ENCODE measurements at places on chromosomes 3 and 15.

DNA sequence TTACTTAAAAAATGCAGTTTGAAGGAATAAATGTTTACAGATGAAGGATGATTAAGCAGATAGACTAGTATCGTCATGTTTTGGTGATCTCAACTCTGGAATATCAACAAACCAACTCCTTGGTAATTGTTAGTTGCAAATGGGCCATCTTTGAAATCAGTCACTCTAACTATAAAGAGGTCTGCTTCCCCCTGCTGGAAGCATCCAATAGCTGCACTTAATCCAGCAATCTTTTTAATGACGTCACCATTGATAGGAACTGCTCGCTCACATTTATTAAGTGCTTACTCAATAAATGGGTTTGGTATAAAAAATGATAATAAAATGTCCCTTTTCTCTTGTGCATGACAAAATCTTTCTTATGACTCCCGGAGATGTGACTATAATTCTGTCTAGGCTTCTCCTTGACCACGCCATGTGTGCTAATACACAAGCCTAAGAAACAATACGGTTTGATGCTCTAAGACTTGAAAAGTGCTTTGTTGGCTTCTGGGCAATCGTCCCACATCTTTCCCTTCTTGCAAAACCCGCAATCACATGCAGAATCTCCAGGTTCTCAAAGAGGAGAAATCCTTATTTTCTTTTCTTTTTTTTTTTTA, 227.6 kb upstream of the POU1F1 start:
- no peak for DNase-seq

GRCh38 chr15:65653341-65653740, 31.6 kb downstream of the SLC24A1 start:
- DNase-seq = no peak

DNA sequence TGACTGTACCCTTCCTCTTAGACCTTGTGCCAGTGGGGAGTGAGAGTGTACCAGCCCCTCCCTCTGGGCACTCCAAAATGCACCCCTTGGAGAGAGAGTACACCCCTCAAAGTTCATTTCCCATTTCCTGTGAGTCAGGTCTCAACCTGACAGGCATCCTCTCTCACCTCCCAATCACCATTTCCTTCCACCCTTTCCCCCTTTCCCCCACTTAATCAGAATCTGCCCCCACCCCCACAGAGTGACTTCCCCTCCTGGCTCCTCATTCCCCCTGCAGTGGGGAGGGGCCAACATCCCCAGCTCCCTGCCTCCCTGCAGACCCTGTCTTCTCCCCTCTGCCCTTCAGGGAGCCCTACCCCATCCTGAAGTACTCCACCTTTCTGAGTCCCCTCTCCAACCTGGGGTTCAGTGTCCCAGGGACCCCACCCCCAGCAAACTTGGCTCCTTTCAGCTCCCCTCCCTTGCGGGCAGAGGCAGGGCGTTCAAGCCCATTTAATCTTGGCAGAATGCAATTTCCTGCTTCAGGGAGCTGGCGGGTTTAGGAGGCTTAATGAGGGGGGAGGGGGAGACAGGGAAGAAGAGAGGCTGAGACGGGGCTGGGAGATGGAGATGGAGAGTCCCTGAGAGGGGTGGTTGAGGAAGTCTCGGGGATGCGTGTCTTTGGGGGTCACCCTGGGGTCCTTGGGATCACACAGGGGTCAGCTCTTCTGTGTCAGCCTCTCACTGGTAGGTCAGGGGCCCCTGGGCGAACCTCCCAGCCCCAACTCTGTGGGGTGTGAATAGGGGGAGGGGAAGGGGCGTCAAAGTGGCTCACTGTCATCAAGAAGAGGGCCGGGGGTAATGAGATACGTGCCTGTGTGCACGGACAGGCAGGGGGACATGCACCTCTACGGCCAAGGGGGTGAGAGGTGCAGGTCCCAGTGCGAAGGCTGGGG, 16.6 kb upstream of the SEMA3F start:
- no peak for DNase-seq

GRCh38 chr15:38048001-38048455, 113.6 kb downstream of the TMCO5A start:
- DNase-seq = no peak

GRCh38 chr3:12371525-12372140, 82.8 kb downstream of the PPARG start:
- DNase-seq = no peak

DNA sequence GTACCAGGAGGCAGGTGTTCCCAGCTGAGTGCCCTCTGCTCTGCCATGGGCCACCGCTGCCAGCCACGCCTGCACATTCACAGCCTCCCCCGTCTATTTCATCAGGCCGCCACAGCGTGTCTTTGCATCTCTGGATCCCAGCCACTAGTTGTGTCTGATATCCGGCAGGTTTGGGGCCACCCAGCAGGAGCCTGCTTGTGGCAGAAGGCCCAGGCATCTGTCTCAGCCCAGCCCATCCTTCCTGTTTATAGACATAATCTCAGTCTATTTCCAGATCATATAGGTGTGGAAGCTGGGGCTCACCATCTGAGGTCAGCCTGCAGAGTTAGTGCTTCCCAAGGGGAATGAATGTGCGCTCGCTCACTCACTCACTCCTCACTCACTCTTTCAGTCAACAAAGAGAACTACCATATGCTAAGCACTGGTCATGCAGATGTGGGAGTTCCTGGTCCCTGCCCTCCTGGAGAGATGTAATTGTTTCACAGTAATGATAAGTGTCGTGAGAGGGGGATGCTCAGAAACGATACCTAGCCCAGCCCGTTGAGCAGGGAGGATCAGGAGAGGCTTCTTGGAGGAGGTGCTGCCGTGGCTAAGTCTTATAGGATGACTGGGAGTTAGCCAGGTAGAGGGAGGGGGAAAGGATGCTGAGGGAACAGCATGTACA, 60.6 kb downstream of the FGD5 start:
- DNase-seq = no peak

- no peak for DNase-seq
Measured at GRCh38 chr3:50318615-50319014, 3.9 kb downstream of the HYAL2 start.

- DNase-seq = no peak
Measured at GRCh38 chr15:57565311-57565710, 26.4 kb upstream of the MYZAP start.
